ENCODE measurements at places on chromosomes 5 and 9. TPM values are rescaled to one million over a fixed set of nuclear protein-coding genes. Genes with fewer than 3 reads are reported as not detected.

Gene TRMO
- 14.3 TPM for total RNA-seq

Gene IFNB1
- total RNA-seq: not detected

Gene ST8SIA4
- total RNA-seq: 0.63 TPM

Gene RIOK2
- total RNA-seq: 22.3 TPM

Gene AHRR
- 1.9 TPM for total RNA-seq

Gene PTGER4
- total RNA-seq: 48.5 TPM

Gene HRCT1
- 1.7 TPM for total RNA-seq
